ENCODE measurements at places on chromosomes 2 and 18.

- no peak for DNase-seq
Measured at GRCh38 chr2:214995926-214996670, 142.3 kb downstream of the ABCA12 start.

GRCh38 chr2:165897726-165898125, 55.9 kb downstream of the TTC21B start:
- no peak for DNase-seq

- no peak for DNase-seq
Measured at GRCh38 chr18:58417752-58418151, 211.1 kb downstream of the ALPK2 start.

- DNase-seq, result no peak
Measured at GRCh38 chr2:136049011-136049742, 63.8 kb upstream of the DARS1 start.

- no peak for DNase-seq
Measured at GRCh38 chr18:22349966-22350365, 67.7 kb downstream of the CTAGE1 start.

- DNase-seq, result no peak
Measured at GRCh38 chr2:98935111-98935770, 784 bp downstream of the CRACDL start.

GRCh38 chr2:227856697-227857096, 14.7 kb upstream of the DAW1 start:
- DNase-seq, result no peak

- no peak for DNase-seq
Measured at GRCh38 chr2:23803965-23804542, 122.9 kb downstream of the ATAD2B start.

GRCh38 chr2:65030476-65031332, 25.5 kb upstream of the CEP68 start:
- no peak for DNase-seq

- DNase-seq, result peak; percentile 18
Measured at GRCh38 chr2:2291500-2292260, 39.4 kb downstream of the MYT1L start.

DNA sequence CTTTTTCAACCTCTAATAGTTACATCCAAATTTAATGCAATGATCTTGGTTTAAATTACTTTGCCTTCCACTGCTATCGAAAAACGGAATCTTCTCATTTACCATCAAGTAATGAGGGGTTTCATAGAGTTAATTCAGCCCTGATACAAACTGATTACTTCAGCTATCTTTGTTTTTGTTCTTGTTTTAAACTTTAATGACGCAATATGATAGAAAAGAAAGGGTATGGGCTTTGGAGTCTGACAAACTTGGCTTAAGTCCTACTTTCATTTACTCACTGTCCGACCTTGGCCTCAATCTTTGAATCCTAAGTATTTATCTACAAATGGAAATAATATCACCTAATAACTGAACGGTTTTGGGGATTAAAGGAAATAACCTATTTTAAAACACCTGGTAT, 16.1 kb downstream of the ADAM17 start:
- no peak for DNase-seq

GRCh38 chr2:214104219-214104618, 306.6 kb upstream of the VWC2L start:
- DNase-seq, result no peak

DNA sequence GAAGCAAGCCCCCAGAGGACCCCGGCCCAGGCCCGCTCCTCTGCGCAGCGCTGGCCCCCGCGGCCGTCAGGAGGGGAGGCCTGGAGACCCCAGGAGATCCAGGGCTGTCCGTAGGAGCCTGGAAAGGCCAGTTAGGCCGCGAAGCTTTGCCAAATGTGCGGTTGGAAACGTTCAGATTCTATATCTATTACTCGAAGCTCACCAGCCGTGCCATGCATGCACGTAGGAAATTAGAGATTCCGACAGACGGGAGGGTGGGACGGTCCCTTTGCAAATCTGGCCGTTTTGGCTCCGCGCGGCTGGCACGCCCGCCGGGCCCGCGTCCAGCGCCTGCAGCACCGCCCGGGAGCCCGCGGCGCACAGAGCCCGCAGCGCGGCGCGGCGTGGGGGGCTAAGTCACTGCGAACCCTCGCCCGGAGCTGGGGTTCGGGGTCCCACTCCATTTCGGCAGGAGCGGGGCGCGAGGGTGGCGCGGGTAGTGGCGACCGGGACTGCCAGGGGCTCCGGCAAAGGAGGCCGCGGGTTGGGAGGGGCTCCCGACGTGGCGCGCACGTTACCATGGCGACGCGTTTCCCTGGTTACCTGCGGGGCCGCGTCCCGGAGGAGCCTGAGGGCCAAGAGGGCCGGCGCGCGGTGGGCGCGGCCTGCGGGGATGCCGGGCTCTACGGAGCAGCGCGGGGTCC, 488.6 kb upstream of the SMIM21 start:
- DNase-seq, result no peak

GRCh38 chr2:84880645-84881521, at the start of gene TRABD2A:
Gene TRABD2A (minus strand): TSS chr2:84881084. CDS start chr2:84881039, 45 bp downstream.
- no peak for DNase-seq

DNA sequence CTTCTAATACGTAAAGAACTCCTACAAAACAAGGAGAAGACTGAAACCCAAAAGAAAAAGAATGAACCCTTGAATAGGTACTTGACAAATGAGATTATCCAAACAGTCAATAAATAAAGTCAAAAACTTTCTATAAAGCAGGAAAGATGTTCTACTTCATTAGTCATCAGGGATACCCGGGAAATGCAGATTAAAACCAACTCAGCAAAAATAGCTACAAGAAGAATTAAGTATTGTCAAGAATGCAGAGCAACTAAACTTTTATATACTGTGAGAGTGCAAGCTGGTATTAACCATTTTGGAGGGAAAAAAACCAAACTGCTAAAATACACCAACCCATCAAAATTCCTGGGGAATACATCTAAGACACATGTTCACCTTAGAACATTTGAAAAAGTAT, 10.4 kb downstream of the TXNL1 start:
- no peak for DNase-seq

- DNase-seq, result no peak
Measured at GRCh38 chr2:35714883-35715282, 640.7 kb upstream of the CRIM1 start.

DNA sequence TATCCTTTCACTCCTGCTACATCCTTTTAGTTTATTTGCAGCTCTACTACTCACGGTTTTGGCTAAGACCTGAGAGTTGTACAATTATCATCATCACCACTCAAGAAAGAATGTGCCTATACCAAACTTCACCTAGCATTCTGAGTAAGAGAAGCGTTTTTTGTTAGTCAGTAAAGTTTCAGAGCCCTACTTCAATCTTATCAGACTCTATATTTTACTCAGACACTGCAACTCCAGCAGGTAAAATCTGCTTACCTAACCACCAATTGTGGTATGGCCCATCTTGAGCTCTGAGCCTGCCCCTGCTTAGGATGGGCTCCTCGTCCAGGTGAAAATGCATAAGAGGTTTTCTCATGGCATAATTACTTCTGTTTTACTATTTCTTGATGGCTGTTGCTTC, 37.1 kb downstream of the ICOS start:
- no peak for DNase-seq

- DNase-seq, result no peak
Measured at GRCh38 chr2:26245810-26246209, 1.1 kb downstream of the HADHB start.

- no peak for DNase-seq
Measured at GRCh38 chr18:21831413-21831831, 90.8 kb downstream of the MIB1 start.

GRCh38 chr2:234593636-234594035, 96.8 kb upstream of the ARL4C start:
- no peak for DNase-seq

GRCh38 chr2:226126104-226126503, 673.5 kb downstream of the IRS1 start:
- no peak for DNase-seq

DNA sequence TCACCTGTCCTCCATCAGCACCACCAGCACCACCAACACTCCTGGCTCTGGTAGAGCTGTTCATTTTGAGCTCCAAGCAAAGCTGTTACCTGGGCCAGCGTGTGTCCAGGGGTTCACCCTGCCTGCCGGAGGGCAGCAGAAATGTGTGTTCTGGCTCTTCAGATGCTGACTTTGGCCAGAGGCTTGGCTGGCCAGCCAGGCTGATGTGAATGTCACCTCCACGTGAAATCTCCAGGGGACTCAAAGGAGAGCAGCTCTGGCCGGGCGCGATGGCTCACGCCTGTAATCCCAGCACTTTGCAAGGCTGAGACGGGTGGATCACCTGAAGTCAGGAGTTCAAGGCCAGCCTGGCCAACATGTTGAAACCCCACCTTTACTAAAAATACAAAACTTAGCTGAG, 33.5 kb downstream of the CIB4 start:
- no peak for DNase-seq

DNA sequence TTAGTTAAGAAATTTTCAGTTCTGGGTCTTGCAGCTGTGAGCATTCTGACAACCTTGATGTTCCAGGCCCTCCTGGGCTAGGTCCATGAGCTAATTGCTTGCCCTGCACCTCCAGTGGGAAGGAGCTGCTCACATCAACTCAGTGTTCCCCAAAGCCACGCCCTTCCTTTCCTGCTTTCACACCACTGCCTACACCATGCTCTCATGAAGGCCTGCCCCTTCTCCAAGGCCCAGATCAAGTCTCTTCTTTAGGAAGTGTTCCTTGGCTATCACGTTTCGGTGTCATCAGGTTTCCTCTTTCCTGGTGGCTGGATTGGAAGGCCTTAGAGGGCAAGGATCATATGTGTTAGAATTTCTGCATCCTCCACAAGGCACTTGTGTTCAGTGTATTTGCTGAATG, 18.8 kb downstream of the TMEM127 start:
- DNase-seq, result no peak

Measured in 8988T (cell line).